Muscle of back (tissue), 13 donors: ENCODE measurements at places on chromosomes 1 and 21.

DNA sequence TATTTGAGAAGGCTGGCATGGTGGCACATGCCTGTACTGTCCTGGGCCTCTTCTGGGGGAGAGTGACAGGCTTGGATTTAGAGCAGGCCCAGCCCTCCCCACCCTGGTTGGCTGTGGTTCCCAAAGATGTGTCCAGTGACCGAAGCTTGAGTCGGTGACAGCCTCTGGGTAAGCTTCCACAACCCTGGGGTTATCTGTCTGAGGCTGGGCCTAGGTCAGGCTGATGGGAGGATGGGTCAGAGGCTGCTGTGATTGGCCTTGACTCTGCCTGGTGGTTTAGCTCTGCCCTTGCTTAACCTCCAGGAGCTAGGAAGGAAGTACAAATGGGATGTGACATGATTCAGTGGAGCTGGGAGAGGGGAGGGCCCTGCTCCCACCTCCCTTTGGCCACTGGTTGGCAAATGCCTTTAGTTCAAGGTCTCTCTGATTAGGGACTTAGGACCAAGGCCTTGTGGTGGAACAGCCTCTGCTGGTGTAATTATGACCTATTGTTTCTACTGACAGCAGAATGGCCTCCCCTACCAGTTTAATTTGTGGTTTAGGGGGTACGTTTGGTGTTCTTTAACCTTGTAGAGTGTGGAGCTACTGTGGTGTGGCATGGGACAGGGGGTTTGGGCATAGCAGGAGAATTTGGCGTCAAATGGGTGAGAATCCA, 16.6 kb downstream of the NUDC start:
- DNase-seq, result no peak

GRCh38 chr1:5430911-5431697, 561.1 kb downstream of the NPHP4 start:
- no peak for DNase-seq

DNA sequence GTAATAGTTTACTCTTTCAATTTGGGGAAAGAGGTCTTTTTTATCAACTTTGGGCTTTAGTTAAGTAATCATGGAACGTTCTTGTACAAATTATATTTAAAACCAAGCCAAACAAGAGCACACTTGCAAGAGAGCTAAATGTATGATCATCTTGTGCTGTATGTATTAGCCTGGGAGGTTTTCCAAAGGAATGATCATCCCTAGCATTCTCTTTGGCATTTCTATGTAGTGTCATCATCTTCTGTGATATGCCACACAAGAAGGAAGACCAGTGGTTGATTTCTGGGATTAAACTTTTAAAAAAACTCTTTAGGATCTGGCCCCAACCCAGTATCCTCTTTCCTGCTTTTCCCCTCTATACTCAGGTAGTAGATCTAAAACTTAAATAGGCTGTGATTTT, 38.4 kb upstream of the KCNQ4 start:
- peak; percentile 39 for DNase-seq

DNA sequence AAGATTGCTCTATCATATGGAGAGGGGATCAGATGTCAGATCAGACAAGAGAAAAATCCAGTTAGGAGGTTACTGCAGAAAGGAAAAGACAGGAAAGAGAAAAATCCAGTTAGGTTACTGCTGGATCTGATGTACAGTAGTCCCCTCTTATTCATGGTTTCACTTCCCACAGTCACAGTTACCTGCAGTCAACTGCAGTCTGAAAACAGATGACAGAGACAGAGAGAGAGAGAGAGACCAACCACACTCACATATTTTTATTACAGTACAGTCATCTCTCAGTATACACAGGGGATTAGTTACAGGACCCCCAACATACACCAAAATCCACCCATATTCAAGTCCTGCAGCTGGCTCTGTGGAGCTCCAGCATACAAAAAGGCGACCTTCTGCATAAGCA, 29.3 kb downstream of the NUP133 start:
- no peak for DNase-seq

- DNase-seq, result no peak
Measured at GRCh38 chr1:8845104-8846097, 28.0 kb upstream of the RERE start.

DNA sequence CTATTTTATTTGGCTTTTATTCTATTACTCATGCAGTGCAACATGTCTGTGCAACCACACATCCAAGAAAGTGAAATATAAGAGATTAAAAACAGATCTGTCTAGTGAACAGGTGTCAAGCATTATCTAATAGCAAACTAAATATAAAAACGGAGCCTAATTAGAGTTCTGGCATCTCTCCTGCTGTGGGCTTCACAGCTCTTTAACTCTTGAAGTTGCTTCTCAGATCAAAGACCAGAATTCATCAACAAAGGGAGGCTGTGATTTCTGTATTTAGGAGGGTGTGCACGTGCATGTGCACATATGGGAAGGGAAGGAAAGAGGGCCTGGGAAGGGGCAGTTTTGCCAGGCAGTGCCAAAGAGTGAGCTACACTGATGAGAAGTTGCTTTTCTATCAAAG, 81.0 kb downstream of the MIS18A start:
- DNase-seq, result peak; percentile 12

- no peak for DNase-seq
Measured at GRCh38 chr1:63636192-63637105, 43.2 kb downstream of the PGM1 start.

DNA sequence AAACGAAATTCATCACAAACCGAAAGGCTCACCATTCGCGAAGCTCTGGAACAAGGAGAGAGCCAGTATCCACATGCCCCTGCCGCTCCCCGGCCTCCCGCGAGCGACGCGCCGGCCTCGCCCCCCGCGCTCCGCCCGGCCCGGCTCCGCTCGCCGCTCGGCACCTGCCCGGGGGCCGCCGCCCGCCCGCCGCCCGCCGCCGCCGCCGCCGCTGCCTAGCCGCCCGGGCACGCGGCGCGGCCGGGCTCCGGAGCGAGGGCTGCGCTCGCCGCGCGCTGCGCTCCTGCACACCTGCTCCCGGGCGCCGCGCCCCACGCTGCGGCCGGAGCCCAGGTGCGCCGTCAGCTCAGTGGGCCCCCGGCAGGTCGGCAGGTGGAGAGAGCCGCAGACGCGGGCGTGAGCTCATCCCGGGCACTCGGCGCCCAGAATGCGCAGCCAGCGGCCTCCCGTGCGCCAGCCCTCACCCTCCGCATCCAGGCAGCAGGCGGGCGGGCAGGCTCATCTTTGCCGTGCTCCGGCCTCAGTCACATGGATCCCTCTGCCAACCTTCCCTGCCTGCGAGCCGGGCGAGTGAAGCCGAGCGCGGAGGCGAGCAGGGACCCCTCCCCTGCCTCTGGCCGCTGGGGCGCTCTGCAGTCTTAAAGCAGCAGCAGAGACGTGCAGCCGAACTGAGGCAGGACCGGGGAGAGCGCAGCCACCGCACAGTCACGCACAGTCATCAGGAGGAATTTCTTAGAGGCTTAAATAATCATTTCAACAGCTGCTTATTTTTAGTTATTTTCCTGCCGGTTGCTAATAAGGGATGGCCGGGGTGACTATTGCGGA, at the start of gene DSCAM:
Gene DSCAM (minus strand): TSS at position 572 of the 825 bp plus-strand sequence. CDS start 497 bp downstream, at position 75.
- DNase-seq, result no peak

- peak; percentile 97 for DNase-seq
Measured at GRCh38 chr1:59057211-59057694, 239.6 kb upstream of the FGGY start.

GRCh38 chr1:111463029-111463683, 10.6 kb upstream of the C1orf162 start:
- no peak for DNase-seq
